ENCODE measurements at places on chromosomes 3 and 15.

GRCh38 chr3:151166161-151166560 lies 36.9 kb downstream of the GPR171 start:
- DNase-seq, result no peak

- DNase-seq, result no peak
Measured at GRCh38 chr15:90599644-90600043, 69.9 kb downstream of the CRTC3 start.

GRCh38 chr3:125148836-125149235 lies 63.7 kb downstream of the SLC12A8 start:
- DNase-seq, result no peak

DNA sequence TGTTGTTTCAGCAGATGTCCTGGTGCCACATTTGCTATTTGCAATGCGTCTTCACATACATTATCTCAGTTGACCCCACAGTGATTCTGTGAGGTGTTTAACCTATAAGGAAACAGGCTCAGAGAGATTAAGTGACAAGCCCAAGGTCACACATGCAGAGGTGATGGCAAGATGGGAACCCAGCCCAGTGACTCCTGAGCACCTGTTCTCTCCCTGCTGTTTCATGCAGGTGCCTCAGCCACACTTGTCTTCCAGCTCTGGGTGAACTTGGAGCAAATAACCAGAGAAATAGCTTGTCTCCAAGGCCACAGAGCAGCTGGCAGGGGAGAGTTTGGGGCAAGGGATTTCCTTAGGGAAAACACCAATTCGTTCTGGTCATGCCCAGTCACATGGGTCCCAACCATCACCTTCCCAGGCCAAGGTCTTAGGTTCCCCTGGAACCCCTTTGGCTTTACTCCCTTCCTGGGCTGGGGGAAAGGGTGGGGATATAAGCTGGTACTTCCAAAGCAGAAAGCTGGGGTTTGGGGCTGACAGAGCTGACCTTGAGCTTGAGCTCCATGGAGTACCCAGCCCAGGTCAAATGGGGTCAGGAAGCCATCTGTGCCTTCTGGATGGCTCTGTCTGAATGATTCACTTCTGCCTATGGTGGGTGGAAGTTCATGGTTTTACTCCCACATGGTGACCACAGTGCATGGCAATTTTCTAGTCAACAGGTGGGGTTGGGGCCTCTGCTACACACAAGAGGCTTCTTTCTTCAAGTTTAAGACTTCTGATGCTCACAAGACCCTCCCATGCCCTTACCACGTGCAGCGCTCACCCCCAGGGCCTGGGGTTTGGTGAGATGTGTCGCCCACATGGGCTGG lies 22.4 kb downstream of the LIPC start:
- DNase-seq, result no peak

DNA sequence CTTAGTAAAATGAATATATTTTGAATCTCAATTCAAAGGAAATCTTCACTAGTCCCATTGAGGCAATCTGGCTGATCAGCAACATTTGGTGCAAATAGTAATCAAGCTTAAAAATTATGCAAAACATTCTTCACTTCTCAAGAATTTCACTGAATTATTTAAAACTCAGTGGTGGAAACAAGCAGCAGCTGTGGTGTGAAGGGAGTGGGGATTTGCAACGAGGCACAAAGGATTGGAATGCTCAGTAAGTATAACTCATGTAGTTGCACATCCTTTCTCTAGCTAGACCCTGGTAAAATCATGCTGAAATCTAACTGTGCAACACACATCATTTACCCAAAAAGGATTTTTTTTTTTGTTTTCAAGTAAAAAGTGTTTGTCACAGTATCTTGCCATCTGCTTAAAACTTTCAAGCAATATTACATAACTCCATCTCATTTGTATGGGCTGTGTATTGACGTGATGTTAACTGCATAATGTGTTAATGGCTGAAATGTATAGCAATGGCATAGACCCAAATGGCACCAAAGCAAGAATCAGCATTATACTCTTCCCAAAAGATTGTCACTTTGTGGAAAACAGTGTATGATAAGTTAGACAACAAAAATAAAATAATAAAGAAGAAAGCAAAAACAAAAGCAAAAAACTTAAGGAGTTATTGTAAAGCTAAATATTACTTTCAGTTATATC lies 816.6 kb downstream of the EPHA3 start:
- no peak for DNase-seq

DNA sequence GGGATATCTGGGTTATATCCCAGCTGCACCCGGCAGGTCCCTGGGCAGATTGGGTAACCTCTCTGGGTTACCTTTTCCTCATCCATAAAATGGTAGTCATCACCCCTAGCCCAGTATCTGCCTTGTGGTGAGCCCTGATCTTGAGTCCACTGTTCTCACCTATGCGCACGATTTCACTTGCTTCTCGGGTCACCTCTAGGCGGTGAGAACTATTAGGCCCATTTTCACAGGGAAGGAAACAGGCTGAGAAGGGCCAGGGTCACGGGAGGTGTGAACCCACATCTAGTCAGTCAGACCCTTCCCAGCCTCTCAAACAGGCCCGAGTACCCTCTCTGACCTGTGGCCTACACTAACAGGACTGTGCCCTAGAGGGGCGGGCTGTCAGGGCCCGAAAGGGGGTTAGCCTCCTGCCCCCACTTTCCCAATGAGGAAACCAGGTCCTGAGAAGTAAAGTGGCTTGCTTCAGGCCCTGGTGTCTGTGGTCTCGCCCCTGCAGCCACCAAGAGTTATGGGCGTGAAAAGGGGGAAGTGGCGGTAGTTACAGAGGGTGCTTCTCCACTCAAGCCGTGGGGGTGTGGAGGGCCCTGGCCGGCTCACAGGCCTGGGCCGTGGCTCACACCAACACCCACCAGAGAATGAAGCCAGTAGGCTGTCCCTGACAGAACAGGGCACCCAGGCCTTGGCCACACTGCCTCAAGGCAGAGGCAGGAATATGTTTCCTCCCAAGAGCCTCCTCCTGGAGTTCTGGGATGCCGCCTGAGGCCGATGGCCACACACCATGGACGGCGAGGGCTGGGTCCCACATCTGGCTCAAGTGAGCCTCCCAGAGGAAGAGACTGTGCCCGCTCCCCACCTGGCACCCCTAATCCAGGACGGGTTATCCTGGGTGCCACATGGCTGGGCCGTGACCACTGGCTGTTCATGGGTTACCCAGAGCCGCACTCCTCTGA lies 19.5 kb downstream of the PSTPIP1 start:
- no peak for DNase-seq

DNA sequence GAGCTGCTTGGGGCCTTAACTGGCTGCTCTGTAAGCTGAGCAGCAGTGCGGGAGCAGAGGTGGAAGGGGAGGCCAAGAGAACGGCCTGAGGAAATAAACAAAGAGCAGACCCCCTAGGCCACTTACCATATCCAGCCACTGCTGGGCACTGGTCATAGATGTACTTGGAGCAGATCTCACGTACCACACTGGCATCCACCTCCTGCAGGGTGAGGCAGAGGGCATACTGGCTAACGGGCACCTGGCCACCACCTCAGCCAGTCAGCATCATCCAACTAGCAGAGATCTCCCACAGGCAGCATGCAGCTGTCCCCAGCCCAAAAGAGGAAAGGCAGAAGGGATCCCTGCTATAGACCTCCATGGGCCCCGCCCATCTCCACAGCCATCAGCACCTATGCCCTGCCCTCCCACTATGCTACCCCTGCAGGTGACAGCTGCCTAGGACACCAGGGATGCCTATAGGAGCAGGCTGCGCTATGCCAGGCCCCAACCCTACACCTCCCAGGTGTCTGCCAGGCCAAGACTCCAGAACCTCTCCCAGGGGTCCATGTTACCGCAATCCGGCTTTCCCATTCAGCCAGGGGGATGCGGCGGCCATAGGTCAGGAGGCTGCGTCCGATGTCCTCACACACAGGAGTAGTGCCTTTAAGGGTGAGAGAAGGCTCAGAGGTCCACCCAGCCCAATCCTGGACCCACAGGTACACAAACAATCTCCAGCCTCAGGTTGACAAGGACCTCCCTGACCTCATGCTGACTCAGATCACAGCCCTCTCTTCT lies 4.6 kb upstream of the COL7A1 start:
- no peak for DNase-seq

GRCh38 chr3:67723863-67724262 lies 69.5 kb upstream of the SUCLG2 start:
- DNase-seq, result no peak

DNA sequence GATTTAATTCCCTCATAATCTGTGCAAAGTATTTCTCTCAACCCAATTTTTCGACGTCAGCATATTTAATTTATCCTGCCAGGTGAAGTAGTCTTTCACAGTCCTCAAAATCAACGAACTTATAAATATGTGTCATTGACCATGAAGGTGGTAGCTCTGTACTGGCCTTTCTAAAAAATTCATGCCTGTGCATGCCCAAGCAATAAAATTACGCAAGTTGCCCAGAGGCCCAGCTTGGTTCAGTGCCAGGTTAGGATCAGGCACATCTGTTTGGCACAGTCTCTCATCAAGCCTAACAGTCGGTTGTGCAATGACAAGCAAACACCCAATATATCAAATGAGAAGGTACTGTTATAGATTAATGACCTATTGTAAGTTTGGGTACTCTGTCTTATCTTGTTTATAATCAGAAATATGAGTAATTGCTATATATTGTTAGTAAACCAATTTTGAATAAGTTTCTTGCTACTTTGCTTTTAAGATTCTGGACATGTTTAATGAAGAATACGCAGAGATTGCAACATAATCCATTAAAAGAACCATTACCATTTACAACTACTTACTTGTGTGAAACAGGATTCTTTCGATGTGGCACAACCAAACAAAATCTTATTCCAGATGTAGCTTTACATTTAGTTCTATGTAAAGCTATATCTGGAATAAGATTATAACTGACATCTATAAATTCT lies 159.0 kb upstream of the IL12A start:
- DNase-seq, result no peak
